Omental fat pad (tissue), 4 donors: ENCODE measurements at places on chromosomes 13 and 19.

DNA sequence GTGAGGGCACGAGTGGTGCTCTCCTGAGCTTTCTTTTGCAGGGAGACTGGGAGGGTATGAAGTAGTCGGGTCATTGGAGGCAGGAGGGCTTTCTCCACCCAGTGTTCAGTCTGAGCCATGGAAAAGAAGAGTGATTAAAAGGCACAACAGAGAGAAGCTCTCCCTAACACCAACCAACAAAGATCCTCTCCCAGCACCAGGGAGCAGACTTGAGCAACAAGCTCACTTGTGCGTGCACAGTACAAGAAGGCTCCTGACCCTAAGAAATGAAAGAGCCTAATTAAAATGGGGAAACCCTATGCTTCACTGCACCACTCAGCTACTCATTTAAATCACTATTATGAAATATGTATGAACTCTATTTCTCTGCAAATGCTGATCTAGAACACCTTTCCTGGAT, 276.3 kb upstream of the SOX21 start:
- DNase-seq: no peak

- no peak for DNase-seq
These were observed 40.3 kb upstream of the USPL1 start for GRCh38 chr13:30577401-30577852.

- no peak for DNase-seq
These were observed 100.5 kb downstream of the DNAJC15 start for GRCh38 chr13:43123856-43124255.

- no peak for DNase-seq
These were observed 149.2 kb downstream of the GGACT start for GRCh38 chr13:100439247-100439970.

DNA sequence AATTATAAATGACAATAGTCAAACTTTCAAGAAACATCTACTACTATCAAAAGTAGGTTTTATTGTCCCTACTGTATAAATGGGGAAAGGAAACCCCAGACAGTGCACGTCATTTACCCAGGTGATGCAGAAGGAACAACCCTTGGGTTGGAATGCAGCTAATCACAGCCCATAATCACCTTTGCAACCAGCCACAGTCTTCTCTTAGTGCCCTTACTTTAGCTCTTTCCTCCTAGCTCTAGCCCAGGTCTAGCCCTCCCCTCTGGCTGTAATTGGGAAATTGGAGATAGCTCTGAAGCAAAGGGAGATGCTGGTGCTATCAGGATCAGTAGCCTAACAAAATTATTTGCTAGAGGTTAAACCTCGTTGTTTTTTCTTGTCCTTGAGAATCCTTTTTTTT, 25.5 kb upstream of the TSC22D1 start:
- DNase-seq: no peak

DNA sequence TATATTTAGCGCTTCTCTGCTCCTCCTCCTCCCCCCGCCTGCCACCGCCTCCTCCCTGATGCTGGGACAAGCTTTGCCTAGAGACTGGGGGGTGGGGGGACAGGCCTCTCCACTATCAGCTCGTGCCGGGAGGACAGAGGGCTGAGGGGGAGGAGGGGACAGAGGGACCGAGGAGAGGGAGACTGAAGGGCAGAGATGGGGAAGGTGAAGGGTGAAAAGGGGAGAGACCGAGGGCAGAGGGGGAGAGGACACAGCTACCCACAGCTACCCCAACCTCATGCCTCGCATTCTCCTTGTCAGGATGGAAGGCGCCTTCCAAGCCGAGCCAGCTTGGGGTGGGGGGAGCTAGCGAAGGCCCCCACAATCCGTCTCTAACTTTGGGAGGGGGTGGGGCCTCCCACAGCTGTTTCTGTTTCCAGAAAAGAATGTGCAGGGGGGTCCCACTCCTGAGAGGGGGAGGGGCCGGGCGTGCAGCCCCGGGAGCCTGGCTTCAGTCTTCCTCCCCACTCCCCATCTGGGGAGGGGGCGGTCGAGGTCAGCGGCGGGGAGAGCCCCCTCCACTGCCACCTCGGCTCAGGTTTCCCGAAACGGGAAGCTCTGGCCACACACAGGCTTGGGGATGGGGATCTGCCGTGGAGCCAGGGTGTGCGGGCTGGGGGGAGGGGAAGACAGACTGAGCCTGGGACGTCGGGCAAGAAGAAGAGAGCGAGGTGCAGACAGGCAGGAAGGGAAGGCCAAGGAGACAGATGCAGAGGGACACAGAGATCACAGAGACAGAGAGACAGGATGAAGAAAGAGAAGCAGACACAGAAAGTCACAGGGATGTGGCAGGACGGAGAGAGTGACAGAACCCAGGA, 1.6 kb downstream of the DACT3 start:
- no peak for DNase-seq

- DNase-seq: no peak
These were observed 28.9 kb downstream of the ARHGEF7 start for GRCh38 chr13:111143865-111144540.

GRCh38 chr19:10580979-10581631, 6.0 kb downstream of the AP1M2 start:
- DNase-seq: peak; percentile 94

- DNase-seq: no peak
These were observed 20.2 kb downstream of the CERS1 start for GRCh38 chr19:18875726-18876125.

GRCh38 chr13:112859817-112860190, 109.2 kb upstream of the MCF2L start:
- no peak for DNase-seq

- no peak for DNase-seq
These were observed 496.7 kb downstream of the COG6 start for GRCh38 chr13:40152145-40152544.

DNA sequence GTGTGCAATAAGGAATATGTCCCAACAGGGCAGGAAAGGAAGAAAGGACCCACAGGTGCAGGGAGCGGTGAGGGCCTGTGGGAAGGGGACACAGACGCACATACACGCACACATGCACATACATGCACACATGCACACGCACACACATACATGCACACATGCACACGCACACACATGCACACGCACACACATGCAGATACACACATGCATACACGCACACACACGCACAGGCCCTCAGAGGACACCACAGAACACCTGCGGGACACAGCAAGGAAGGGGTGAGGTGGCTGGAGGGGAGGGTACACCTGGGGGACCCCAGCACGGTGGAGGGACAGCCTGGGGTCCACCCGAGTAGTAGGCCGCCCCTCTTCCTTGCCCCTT, 12.9 kb downstream of the PIP5K1C start:
- no peak for DNase-seq

DNA sequence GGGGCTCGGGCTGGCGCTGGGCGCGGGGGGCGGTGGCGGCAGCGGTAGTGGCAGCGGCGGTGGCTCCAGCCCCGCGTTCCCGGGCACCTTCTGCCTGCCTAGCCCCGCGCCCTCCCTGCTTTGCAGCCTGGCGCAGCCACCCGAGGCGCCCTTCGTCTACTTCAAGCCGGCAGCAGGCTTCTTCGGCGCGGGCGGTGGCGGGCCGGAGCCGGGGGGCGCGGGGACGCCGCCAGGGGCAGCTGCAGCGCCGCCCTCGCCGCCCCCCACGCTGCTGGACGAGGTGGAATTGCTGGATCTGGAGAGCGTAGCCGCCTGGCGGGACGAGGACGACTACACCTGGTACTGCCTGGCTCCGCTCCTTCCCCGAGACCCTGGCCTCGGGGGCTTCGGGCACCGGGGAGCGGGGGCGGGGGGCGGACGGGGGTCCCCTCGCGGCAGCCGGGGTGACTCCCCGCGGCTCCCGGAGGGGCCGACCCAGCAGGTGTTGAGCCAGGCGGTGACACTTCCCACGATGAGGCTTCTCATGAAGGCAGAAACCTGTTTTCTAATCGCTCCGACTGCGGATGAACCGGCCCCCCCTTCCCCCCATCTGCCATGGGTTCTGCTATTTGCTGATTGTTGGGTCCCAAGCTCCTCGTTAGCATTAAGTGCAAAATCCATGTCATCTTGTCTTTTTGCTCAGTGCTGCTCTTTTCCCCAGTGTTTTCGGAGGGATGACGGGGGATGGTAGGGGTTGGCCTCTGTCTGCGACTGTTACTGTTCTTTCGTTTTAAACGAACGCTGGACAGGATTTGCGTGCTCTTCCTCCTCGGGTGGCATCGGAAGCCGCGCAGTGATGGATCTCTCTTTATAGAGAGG, 943 bp downstream of the SLAIN1 start:
- DNase-seq: no peak

- DNase-seq: no peak
These were observed 15.1 kb downstream of the PLK5 start for GRCh38 chr19:1538978-1539377.

- no peak for DNase-seq
These were observed 1.1 kb downstream of the IL17D start for GRCh38 chr13:20704459-20705069.
